ENCODE measurements at places on chromosomes 16 and 17.

DNA sequence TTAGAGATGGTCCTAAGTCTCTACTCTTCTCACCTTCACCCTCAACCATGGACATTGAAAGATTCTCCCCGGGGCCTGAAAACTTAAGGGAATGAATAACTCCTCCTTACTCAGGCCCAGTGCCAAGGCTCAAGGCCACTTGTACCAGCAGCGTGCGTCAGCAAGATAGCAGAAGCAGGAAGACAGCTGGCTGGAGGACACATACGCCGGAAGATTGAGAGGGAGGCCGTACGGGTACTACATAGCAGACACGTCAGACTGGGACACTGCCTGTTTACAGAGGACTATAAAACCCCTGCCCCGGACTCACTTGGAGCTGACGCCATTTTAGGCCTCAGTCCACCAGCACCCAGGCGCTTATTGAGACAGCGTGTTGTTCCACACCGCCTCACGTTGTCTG lies 75.8 kb upstream of the MED13 start:
- DNase-seq: no peak

GRCh38 chr16:50613964-50614474 lies 65.8 kb downstream of the NKD1 start:
- no peak for DNase-seq

- no peak for DNase-seq
Observed at GRCh38 chr17:41474863-41475262, 6.1 kb downstream of the KRT35 start.

GRCh38 chr17:57669671-57670529 lies 75.2 kb downstream of the CCDC182 start:
- DNase-seq: no peak

- no peak for DNase-seq
Observed at GRCh38 chr16:86946981-86947380, 368.6 kb downstream of the FOXL1 start.

DNA sequence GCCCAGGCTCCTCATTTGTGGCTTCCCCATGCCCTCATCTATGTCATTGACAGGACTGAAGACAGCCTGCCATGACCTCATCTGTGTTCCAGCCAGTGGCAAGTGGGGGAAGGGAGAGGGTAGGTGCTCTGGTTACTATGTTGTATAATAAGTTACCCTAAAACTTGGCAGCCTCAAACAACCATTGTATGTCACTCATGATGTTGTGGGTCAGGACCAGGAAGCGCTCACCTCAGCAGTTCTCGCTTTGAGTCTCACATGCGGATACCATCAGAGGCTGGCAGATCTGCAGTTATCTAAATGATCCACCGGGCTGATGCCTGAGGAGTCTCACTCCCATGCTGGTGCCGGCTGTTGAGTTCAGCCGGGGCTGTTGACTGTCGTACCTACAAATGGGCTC lies 89.0 kb upstream of the TMEM97 start:
- DNase-seq: no peak

- DNase-seq: no peak
Observed at GRCh38 chr17:61734466-61734865, 128.9 kb downstream of the BRIP1 start.

- DNase-seq: no peak
Observed at GRCh38 chr17:43026595-43026994, 1.6 kb downstream of the RND2 start.

- DNase-seq: no peak
Observed at GRCh38 chr16:14449334-14449733, 180.7 kb downstream of the PARN start.

GRCh38 chr17:30915833-30916611 lies 5.7 kb upstream of the ADAP2 start:
- DNase-seq: no peak

DNA sequence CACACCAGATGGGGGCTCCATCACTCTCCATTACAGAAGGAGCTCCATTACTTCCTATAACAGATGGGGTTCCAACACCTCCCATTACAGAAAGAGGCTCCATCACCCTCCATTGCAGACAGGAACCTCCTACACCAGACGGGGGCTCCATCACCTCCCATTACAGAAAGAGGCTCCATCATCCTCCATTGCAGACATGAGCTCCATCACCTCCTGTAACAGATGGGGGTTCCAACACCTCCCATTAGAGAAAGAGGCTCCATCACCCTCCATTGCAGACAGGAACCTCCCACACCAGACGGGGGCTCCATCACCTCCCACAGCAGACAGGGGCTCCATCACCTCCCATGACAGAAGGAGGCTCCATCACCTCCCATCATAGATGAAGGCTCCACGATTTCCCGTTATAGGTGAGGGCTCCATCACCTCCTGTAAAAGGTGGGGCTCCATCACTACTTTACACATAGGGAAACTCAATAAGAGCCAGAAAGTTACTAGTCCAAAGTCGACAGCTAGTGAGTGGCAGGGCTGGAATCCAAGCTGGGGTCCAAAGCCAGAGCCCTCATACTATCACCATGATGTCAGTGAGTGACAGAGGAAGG lies 224.8 kb downstream of the RBFOX3 start:
- no peak for DNase-seq

DNA sequence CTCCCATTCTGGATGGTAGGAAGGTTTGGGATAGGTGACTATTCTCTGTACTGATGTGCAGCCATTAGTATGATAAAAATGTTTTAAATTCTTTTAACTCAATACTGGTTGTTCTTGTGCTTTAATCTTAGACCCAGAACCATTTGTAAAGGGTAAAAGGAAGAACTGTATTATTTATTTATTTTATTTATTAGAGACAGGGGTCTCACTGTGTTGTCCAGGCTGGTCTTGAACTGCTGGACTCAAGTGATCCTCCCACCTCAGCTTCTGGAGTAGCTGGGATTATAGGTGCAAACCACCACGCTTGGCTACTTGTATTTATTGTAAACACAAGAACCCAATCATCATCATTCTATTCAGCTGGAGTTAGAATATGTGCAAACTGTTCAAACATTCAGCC lies 2.2 kb upstream of the MOSMO start:
- DNase-seq: no peak

GRCh38 chr16:3356118-3356517 lies 429 bp downstream of the OR2C1 start:
- no peak for DNase-seq

GRCh38 chr17:2856727-2857126 lies 60.5 kb downstream of the RAP1GAP2 start:
- DNase-seq: no peak

DNA sequence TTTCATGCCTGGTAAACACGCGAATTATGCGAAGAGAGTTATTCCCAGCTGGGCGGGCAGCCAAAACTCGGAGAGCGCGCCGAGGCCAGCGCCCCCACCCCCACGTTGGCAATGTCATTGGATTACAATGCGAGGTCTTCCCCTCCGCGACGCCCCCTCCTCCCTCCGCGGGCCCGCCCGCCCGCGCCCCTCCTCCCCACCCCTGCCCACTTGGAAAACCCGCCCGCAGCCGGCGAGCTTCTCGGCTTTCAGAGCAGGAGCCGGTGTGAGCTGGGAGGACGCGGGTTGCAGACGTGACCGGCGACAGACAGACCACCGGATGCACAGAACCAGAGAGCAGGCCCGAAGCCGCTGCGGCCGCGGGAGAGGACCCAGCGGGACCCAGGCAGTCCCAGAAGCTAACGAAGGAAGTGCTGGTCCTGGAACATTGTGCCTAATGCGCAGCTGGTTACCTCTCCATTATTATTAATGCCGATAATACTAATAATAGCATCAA lies 4.0 kb downstream of the NOG start:
- DNase-seq: no peak

DNA sequence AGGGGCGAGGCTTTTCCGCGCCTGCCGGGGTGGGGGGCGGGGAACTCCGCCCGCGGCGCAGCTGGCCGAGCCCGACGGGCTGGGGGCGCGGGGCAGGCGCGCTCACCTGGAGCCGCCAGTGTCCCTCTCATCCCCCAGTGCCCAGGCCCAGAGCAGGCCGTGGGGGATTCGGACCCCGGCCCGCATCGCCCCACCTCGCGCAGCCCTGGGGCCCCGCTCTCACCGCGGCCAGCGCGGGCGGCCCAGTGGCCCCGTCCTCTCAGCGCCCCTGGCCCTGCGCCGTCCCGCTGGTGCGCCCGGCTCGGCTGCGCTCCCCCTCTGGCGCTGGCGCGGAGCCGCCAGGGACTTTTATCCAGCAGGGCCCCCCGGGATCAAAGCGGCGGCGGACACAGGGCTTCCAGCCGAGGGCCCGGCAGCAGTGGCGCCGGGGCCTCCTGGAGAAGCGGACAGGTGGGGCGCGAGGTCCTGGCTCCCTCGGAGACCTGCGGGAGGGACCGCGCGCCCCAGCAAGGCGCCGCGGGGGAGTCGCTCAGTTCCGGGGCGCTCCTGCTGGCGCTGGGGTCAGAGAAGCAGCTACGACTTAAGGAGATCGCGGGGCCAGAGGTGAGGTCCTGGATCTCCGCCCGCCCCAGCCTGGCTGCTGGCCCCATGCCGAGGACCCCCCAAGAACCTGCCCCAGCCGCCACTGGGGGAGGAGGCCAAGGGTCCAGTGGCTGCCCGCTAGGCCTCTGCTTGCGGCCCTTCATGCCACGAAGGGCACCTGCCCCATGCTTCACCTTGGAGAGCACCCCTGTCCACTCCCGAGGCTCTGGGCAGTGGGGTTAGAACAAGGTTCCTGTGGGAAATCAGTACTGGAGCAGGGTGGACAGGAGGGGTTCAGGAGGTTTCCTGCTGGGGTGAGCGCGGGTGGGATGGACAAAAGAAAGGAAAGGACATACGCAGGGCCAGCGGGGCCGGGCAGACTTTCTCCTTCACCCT lies 823 bp upstream of the NOTUM start:
- DNase-seq: no peak

DNA sequence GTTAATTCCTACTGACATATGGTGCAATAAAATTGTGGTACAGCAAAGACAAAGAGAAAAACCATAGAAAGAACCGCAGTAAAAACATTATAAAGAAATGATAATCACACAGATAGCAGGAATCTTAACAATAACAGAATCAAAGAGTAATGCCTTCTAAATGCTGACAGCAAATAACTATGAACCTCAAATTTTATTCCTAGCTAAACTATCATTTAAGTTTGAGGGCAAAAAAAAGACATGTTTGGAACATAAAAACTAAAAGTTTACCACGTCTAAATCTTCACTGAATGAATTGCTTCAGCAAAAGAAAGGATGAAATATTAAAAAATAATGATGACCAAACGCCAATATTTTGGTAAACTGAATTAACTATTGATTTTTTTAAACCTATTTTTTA lies 135.8 kb downstream of the CPPED1 start:
- no peak for DNase-seq

- DNase-seq: no peak
Observed at GRCh38 chr17:48611681-48612455, 1.1 kb upstream of the HOXB7 start.

DNA sequence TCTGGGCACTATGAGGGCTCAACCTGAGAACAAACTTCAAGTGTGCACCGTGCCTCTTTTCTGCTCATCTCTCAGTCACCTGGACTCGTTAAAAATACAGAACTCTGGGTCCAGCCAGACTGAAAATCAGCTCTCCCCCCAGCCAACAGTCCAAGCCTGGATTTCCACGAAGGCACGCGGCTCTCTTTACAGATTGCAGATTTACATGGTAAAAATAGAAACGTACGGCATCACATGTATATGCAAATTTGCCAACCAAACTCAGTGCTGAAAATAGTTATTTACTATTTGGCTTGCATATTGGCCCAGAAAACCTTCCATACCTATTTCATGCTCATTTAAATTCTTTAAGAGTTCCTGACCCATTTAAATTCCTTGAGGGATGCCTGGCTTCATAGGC lies 315.8 kb downstream of the MAF start:
- DNase-seq: no peak

GRCh38 chr16:84683691-84684591 lies 15.9 kb upstream of the USP10 start:
- no peak for DNase-seq

GRCh38 chr17:38440614-38441397 lies 12.5 kb downstream of the ARHGAP23 start:
- no peak for DNase-seq

DNA sequence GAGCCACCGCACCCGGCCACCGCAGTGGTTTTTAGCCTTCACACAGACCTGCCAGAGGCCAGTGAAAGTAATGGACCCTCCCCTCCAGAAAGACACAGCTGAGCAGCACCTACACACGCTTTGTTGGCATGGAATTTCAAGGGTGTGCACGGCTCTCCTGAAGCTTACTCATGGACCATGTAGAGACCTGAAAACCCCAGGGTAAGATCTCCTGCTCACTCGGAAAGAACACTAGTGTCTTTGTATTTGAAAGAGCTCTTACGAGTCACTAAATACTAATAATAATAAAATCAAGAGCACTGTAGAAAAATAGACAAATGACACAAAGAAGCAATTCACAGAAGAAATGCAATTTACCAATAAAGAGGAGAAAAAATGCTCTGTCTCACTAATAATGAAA lies 20.0 kb downstream of the SLC43A2 start:
- no peak for DNase-seq

GRCh38 chr17:7854078-7854777 lies 638 bp upstream of the TMEM88 start:
- no peak for DNase-seq

- no peak for DNase-seq
Observed at GRCh38 chr16:50838165-50838564, 96.3 kb downstream of the CYLD start.

DNA sequence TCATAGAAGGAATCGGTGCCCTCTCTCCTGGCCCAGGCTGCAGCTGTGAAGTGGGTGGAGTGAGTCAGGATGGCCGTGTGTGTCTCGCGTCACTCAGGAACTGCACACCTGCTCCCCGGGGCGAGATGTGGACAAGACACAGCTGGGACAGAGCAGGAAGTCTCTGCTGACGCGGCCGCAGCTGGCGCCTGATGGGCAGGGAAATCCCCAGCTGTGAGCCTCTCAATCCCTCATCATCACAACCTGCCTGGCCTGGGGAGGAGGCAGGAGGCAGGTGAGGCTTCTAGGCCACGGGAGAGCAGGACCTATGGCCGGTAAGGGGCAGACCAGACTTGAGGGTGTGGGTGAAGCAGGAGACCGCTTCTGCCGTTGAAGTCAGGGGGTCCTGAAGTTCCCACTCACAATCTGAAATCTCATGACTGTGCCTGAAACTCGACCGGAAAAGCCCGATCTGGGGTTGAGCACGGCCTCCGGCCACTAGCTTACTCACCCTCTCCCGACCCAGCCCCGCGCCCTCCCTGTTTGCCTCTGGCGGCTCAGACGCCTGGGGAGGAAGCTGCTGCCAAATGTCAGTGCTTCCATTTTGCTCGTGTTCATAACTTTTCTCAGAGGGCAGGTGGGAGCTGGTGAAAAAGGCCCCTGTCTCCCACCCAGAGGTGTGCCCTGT lies 1.1 kb upstream of the TRPV3 start:
- DNase-seq: peak; percentile 44

Data from stimulated activated CD4-positive, alpha-beta T cell treated with anti-CD3 and anti-CD28 coated beads, TNF-alpha, amount 100 ng/mL, for 48 hours (primary cell).